ENCODE measurements at places on chromosomes 1 and 21. TPM values are rescaled to one million over a fixed set of nuclear protein-coding genes. Genes with fewer than 3 reads are reported as not detected.

Gene SLC9C2
- total RNA-seq, result not detected

Gene KAZN
- total RNA-seq, result 3.3 TPM

Gene FCRL5
- not detected for total RNA-seq

Gene CYP4A22
- total RNA-seq, result not detected

Gene ASB17
- total RNA-seq, result not detected

Gene CLEC20A
- total RNA-seq, result not detected

Gene CHIA
- not detected for total RNA-seq

Gene PSMD4
- 248 TPM for total RNA-seq

Gene LCE2B
- total RNA-seq, result not detected

Gene AMPD1
- total RNA-seq, result not detected

Gene MATN1
- 0.33 TPM for total RNA-seq

Gene CITED4
- 2.5 TPM for total RNA-seq

Gene LCE1A
- total RNA-seq, result not detected

Gene MTFR1L
- total RNA-seq, result 45.7 TPM

Gene PTPN14
- total RNA-seq, result 55.0 TPM

Gene AMY1A
- not detected for total RNA-seq

Gene PEX19
- total RNA-seq, result 62.0 TPM

Gene CFHR1
- not detected for total RNA-seq

Gene ARHGEF16
- total RNA-seq, result not detected

Gene RASSF5
- total RNA-seq, result 2.8 TPM
